Astrocyte of the hippocampus (primary cell): ENCODE measurements at places on chromosomes 4 and X.
A peak's percentile ranks its signal among the peaks of the same experiment; 100 is the strongest.

DNA sequence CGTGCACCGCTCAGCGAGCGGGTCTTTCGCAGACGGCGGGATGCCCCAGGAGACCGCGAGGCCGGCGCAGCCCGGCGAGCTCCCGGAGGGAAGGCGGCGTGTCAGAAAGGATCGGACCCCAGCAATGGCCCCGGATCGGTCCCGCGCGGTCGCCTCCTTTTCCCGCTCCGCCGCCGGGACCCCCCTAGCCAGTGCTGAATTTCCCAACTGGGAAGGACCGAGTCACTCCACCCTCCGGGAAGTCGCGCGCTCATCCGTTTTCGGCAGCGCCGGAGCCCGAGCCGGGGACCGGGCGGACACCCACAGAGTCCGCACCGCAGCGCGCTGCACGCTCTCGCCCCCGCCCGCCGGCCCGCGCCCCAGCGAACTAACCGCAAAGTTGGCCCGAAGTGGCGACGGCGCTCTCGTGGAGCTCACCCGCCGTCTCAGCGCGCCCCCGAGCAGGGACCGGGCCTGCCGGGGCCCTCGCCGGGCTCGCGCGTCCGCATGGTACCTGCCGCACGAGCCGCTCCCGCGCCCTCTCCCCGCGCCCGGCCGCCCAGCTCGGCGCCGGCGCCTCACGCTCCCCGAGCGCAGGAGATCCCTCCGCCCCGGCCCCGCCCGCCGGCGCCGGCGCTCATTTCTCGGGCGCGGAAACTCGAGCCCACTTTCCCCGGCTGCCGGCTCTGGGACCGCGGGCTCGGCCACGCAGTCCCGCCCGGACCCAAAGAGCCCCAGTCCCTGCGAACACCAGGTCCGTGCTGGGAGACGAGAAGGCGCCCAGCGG is at the start of gene FAT1:
Gene FAT1, minus strand, starts transcription at position 565 of the 766 bp plus-strand sequence. CDS start 14,029 bp downstream, outside the sequence.
- peak; percentile 92 for DNase-seq

DNA sequence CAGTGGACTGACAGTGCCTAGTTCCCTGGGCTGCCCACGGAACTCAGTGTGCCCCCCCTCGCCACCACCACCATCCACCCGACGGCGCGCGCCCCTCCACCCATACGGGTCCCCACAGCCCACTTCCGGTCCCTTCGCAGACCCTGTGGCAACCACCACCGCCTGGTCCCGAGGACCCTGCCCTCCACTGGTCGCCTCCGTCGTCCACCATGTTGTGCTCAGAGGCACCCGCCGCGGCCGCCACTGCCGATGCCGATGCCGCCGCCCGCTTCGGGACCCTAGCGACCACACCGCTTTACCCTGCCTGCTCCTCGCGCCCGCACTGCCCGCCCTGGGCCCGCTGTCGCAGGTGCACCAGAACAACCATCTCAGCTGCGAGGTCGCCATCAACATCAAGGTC is 66.5 kb upstream of the LANCL3 start:
- DNase-seq, result no peak

- DNase-seq, result no peak
Measured at GRCh38 chr4:163611784-163612445, 117.4 kb downstream of the TMA16 start.

GRCh38 chrX:24369816-24370215 is 9.4 kb downstream of the SUPT20HL1 start:
- DNase-seq, result no peak

- DNase-seq, result no peak
Measured at GRCh38 chr4:158238575-158238974, 28.3 kb downstream of the TMEM144 start.

DNA sequence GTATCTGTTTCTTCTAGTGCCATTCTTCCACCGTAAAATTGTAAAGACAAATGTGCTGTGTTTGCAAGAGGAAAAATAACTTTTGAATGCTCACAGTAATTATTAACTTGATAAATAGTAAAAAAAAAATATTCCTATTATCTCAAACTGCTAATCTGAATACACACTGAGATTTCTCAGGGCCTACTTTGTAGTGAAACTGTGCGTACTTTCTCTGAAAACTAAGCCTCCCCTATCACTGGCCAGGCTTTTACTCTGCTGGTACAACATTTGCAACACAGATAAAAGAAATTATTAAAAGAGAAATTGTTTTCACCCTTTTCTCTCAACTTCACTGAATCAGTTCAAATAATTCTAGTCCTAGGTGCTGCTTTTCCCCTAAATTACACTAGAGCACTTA is 137.3 kb downstream of the PRDM5 start:
- no peak for DNase-seq

DNA sequence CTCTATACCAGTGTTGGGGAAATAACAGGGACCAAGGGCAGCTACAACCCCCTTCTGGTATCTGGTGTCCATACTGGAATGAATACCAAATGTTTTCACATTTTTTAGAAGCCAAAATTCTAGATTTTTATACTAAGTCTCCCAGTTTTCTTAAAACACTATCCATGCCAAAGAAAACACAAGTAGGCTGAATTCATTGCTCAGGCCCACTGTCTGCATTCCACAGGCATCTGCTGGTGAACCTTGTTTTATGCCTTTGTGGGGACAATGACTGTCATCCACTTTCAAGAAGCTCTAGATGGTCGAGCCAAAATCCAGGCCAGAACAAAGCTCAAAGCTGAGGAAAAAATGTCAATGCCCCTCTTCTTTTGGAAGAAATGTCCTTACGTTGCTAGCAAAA is 213.4 kb upstream of the RASGEF1B start:
- DNase-seq, result peak; percentile 22

DNA sequence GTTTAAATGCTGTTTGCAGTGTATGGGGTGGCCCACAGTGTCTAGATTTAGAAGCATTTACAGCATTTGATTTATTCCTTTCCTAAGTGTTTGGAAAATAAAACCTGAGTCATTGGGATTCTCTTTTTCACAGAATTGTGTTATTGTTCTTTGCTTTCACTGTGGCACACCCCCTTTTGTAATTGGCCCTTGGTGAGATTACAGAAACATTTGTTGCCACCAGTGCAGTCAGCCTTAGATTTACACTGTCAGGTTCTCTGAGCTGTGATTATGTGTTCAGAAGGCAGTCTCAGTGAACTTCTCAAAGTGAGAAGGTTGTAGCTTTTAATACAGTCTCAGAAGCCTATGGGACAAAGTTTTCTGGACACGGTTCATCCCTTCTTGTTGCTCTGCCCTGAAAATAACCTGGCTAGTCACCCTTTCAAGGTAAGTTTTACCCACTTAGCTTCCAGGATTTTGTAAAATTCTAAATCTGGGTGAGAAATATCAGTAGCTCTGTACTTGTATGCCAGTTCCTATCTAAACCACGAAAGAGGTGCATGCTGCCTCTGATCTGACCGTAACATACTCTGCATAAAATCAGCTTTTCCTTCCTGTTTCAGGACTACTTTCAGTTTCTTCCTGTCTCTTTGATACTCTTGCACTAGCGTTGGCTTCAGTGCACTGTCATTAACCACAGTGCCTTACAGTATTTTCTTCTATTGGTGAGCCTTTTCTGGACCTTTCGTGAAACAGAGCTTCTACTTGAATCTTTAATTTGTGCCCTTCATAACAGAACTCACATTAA is 12.6 kb downstream of the RUFY3 start:
- DNase-seq, result peak; percentile 60

DNA sequence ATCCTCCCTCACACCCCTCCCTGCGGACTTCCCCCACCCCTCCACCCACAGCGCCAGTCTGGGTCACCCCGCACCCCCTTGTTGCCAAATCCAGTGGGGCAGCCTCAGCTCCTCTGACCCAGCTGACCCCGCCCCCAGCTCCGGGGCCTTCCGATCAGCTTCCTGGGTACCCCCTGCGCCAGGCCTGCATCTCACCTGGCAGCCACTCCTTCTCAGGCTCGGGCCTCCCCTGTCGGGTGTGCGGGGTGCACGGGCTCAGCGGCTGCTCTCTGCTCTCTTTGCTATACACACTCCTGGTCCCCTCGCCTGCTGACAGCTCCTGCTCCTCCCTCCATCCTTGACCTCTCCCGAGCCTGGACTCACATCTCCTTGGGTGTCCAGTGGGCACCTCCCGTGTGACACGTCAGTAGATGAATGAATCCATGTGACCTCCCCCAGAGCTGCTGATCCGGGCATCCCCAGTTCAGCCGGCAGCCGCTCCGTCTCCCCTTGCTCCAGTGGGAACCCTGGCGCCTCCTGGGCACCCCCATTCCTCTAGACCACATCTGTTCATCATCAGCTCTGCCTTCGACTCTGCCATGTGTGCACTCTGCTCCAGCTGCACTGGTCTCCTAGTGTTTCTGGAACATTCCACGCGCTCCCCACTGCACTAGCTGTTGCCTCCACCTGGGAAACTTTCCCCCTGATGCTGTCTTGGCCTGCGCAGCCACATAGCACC is 9.9 kb downstream of the CFAP99 start:
- DNase-seq, result no peak

DNA sequence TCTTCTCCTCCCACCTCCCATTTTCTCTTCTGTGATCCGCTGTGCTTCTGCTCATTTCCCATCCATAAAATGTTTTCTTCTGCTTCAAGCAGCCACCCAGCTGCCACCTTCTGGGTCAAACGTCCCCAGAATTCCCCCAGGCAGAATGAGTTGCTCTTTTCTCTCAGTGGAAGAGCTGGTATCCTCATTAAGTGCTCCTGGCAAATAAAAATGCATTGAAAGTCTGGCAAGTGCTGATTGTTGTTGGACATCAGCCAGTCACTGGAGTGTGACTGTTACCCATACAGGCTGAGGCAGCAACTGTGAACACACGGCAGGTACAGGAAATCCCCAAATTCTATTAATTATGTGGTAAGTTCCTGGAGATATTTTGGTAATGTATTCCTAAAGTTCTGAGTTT is 52.6 kb downstream of the LIMCH1 start:
- DNase-seq, result peak; percentile 84

DNA sequence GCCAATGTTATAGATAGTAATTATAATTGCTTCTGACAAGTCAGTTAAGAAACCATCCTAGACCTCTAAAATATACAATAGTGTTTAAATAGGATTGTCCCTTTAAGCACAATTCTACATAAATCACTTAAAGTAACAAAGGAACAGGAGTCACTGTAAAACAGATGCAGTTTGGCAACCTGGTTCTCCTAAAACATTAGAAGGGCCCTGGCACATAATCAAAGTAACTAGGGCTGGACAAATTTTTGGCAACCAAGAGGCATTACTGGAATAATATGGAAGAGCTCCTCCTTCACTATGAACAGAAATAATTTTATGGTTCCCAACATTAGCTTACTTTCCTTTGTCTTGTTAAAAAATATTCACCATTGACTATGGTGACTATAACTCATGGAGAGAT is 75.0 kb upstream of the CCDC160 start:
- no peak for DNase-seq

- no peak for DNase-seq
Measured at GRCh38 chr4:168765322-168765721, 244.7 kb downstream of the CBR4 start.

GRCh38 chr4:51866835-51867234 is 23.9 kb downstream of the DCUN1D4 start:
- no peak for DNase-seq

GRCh38 chr4:76017056-76017686 is 6.1 kb downstream of the CXCL10 start:
- DNase-seq, result no peak

- DNase-seq, result no peak
Measured at GRCh38 chrX:105820247-105820646, 2.1 kb upstream of the NRK start.

GRCh38 chrX:10756441-10756840 is 136.1 kb upstream of the MID1 start:
- peak; percentile 85 for DNase-seq

DNA sequence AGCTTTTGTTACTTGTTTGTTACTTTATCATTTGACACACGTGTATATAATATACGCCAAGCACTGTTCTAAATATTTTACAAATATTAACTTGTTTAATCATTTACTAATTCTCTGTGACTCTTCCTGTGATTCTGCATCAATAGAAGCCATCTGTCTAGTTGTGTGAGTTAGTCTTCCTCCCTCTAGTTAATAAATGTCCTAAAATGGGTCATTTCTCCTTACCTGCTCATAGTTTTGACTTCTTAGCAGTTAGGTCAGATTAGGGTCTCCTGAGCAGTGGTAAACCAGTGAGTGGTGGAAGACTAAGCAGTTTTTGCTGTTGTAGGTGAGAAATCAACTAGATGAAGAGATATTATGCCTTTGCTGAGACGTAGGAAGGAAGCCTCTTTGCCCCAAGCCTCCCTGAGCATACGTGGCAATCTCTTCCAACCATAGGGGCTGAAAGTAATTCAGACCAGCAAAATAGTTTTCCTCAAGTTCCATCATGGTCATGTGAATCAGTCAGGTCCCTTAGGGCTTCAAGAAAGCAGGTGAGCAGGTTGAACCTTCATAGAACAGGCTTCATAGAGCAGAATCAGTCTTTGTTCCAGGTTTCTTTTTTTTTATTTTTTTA is 38.7 kb upstream of the THOC2 start:
- no peak for DNase-seq

DNA sequence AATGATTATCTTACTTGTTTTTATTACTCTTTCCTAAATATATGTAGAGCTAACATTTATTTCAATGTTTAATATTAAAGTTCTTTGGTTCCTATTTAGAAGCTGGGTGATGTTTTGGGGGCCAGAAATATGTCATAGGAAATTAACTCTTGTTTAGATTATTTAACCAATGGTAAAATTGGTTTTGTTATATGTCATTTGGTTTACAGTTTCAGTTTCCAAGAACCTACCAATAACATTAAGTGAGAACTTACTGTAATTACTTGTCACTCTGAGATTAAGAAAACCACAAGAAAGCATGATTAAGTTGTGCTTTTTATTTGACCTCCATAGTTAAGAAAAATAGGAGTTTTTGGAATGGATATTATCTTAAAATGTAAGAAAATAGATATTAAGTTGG is 121.2 kb downstream of the NDST3 start:
- no peak for DNase-seq

DNA sequence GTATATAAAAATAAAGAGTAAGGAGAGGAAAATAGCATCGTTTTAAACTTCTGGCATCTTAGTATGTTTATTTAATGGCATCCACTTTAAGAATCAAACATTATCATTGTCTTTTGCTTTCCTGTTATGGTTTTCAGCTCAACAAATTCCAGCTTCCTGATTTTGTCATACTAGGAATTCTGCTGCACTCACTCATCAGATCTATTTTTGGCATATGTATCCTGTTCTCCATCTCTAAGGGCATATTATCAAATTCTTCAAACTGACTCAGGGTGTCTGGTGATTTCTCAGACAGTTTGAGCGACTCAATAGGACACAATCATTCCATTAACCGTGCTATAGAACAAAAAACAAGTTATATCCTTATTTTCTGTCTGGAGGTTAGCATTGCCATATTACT is 248.5 kb upstream of the DIAPH2 start:
- DNase-seq, result peak; percentile 21

- DNase-seq, result peak; percentile 10
Measured at GRCh38 chr4:89868999-89869589, 25.6 kb upstream of the MMRN1 start.

GRCh38 chr4:3304831-3305609 is 12.2 kb downstream of the RGS12 start:
- DNase-seq, result peak; percentile 57

GRCh38 chr4:134756421-134756820 is 554.8 kb upstream of the PABPC4L start:
- DNase-seq, result no peak
